DMS79 treated with DMSO at 0.1 percent for 48 hours (cell line): ENCODE measurements at places on chromosomes 16 and 17.

DNA sequence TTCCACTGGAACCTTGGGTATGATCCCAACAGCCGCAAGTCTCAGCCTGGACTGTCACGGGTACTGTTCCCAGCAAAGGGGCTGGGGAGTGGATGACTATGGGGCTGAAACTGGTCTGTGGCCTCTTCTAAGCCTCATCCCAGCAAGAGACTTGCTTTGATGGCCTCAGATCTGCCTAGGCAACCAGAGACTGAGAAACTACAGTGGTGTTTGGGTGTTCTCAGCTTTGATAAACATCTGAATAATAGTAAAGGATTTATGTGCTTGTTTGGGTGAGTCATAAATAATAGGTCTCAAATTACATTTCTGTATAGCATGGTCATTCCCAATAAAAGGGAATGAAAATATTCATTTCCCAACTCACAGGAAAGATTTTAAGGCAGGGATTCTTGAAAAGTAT lies 30.2 kb upstream of the ULK2 start:
- no peak for DNase-seq

- no peak for DNase-seq
Observed at GRCh38 chr16:61792194-61792909, 243.9 kb downstream of the CDH8 start.

- DNase-seq, result no peak
Observed at GRCh38 chr16:16924613-16925012, 545.7 kb downstream of the NPIPA7 start.

DNA sequence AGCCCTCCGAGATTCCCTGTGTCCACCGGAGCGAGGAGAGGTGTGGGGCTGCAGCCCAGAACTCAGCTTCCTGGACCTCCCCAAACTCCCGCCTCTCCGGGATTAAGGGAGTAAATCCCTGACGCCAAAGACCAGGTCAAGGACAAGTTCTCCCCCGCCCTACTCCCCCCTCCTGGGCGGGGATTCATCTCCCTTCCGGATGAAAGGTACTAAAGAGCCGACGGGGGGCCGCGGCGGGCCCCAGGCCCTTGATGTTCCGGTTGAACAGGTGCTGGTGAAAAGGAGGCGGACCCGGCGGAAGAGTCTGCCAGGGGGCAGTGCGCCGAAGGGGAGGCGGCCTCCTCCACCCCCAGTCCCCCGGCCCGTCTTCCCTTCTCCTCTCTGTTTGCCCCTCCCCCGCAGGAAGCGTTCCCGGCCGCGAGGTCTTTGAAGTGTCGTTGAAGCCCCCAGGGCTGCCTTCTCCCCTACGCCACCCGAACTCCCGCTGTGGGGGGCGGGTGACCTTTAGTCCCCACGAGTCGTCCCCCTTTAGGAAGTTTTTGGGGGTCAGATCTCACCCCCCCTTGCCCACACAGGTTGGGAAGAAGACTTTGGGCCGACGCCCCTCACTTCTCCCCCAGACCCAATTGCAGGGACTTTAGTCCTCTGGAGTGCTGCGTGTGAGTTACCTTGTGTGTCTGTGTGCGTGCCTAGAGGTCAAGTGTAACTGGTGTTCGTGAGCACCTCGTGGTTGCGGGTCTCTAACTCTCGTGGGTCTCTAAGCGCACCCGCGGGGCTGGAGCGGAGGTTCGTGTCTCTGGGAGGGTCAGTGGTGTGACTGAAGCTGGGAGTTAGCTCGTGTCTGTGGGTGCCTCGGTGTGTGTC lies 1.1 kb upstream of the MLLT6 start:
- DNase-seq, result peak; percentile 85

- DNase-seq, result no peak
Observed at GRCh38 chr17:82013772-82014321, 8.8 kb downstream of the CENPX start.

- DNase-seq, result peak; percentile 39
Observed at GRCh38 chr17:7932949-7933348, 943 bp downstream of the CNTROB start.

DNA sequence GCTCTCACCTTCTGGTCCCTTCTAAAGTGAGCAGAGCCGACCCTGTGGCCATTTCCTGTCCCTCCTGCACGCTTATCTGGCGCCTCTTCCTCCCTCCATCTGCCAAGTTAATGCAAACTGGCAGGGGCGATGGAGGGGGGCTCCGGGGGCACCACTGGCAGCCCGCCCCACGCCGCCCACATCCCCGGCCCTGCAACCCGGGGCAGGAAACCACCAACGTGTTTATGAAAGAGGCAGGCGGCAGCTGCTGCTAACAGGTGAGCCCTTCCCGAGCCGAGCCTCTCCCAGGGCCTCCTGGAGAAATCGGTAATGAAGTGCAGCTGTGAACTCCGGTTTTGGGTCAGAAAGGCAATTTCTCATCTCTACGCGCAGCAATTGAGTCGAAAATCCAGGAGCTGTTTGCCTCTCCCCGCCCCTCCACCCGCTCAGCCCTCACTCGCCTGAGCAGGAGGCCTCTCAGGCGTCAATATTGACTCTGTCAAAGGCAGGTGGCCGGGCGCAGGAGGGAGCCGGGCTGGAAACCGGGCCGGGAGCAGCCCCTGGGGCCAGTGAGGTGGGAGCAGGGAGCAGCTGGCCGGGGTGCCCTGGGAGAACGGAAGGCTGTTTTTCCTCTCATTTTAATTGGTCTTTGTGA lies 164.4 kb upstream of the GSE1 start:
- DNase-seq, result peak; percentile 49

DNA sequence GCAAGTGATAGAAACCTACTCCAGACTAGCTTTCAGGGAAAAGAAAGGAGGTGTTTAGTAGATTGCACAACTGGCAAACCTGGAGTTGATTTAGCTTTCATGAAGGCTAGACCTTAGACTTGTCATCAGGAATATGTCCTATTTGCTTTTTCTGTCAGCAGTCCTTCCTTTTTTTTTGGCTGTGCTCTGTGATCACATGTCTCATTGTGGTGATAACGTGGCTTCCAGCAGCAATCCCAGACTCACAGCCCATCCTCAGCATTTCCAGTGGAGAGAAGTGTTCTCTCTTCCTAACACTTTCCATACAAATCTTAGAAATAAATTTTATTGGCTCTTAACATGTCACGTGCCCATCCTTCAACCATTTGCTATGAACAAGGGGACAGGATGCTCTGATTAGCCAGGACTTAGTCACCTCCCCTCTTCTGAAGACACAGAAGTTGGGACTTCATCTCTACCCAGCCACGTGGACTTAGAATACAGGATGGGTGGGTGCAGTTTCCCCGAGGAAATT lies 74.7 kb downstream of the CDH13 start:
- no peak for DNase-seq
